ENCODE measurements at places on chromosomes 3 and 15.
A peak's percentile ranks its signal among the peaks of the same experiment; 100 is the strongest.

DNA sequence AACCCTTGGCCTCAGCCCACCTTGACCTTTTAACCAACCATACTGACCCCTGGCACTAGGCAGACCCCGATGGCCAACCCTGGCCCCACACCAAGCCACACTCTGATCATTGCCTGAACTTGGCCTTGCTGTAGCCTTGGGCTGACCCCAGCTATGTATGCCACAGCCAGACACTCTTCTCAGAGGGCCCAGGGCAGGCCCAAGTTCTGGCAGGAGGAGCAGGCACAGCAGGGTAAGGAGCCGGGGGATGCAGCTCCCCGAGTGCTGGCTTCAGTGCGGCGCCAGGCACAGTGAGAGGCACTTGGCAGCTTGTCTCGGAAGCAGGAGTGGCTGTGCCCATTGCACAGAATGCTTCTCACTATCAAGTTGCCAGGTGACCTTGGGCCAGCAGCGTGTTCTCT, 22.3 kb downstream of the PRR20G start:
- DNase-seq = no peak

- DNase-seq = no peak
Measured at GRCh38 chr15:84772467-84772866, 24.1 kb downstream of the ZNF592 start.

DNA sequence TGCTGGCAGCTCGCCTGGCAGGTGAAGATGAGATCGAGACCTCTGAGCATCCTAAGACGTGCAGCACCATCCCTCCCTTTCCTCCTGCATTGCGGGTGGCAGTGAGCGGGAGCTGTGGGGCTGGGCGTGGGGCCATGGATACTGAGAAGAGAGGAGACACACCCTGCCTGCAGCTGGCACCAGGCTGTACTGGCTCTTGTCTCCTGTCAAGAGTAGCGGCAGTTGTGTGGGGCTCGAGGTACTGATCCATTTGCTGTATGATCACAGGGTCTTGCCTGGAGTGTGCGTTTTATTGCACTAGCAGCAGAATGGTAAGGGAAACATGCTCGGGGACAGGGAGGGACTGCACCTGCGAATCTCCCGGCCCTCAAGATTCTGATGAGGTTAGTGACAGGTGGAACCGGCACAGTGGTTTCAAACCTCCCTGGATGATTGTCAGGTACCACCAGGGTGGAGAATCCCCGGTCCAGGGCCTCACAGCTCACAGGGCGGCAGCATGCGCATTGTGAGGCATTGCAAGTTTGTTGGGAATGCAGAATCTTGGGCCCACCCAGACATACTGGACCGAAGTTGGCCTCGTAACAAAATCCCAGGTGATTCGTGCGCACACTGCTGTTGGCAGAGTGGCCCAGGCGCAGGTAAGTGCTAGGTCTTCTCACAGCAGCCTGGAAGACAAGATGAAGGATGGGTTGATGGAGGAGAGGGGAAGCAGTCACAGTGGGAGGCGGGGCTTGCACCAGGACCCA, 14.1 kb downstream of the SYNM start:
- DNase-seq = no peak

- no peak for DNase-seq
Measured at GRCh38 chr15:60829416-60829815, 350.5 kb upstream of the ICE2 start.

DNA sequence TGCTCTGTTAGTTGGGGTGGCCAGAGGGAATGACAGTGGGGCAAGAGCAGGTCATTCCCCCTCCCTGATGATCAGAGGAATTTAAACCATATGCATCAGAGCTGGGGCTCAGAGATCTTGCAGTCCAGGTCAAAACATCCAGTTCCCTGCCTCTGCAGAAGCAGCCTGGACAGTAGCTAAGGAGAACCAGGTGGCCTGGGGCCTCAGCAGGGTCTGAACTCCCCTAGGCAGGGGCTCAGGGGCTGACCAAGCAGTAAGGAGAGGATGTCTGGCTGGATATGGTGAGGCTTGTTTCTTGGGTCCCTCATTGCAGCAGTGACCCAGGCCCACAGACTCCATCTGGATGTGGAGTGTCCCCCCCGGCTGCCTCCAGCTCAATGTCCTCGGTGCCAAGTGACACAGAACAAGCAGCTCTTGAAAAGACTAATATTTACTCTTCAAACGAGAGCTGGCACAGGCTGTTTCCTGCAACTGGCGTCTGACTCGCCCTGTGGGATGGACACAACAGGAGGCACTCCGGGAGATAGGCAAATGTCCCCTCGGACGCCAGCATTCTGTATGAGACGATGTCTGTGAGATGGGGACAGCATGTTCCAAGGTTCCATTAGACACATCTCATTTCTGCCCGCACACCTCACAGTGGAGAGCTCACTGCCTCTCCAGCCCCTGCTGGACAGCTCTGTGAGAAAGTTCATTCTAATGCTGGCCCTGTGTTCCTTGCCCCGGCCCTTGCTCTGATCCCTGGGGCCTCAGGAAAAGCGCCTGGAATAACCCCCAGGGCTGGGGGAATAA, 37.1 kb downstream of the SEC22C start:
- no peak for DNase-seq

DNA sequence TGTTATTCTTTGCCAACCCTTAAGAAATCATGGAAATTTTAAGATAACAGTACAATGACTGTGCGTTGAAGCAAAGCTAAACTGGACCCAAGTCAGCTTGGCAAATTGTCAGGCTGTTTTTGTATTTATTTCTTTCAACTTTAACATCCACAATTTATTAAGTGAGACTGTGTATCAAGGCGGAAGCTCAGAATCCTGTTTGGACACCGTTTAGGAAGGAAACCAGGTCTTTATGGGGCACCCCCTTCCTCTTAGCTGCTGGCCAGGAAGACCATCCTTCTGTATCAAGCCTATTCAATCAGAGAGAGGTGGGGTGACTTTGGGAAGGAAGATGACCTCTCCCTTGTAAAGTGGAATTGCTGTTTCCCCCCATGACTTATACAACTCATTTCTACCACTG, 166.0 kb downstream of the MCTP2 start:
- DNase-seq = no peak

DNA sequence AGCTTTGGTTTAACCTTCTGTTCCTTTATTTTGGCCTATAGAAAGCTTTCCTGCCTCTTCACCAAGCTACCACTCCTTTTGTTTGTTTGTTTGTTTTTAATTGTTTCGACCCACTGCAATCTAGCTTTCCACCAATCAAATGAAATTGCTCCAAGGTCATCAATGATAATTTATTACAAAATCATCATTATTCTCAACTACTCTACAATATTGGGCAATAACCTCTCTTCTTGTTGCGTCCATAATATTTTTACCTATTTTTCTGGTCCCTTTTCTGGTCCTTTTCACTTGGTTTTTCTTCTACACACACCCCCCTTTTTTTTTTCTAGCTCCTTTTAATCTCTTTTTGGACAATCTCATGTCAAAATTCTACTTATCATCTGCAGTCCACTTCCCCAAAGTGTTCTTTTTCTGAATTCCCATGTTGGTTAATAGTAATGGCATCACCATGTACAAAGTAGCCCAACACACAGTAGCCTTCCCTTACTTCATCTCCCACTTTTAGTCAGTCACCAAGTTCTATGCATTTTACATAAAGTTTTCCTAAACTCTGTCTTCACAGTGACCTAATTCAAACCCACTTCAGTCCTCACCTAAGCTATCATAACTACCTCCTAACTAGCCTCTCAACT, 11.0 kb upstream of the ANKRD28 start:
- DNase-seq = no peak

- DNase-seq = no peak
Measured at GRCh38 chr3:29991198-29991597, 615.2 kb upstream of the TGFBR2 start.

GRCh38 chr3:181040030-181040429, 50.5 kb upstream of the DNAJC19 start:
- no peak for DNase-seq

GRCh38 chr15:101664303-101664913, 12.2 kb upstream of the TM2D3 start:
- DNase-seq = peak; percentile 15
